ENCODE measurements at places on chromosomes 16 and 17. TPM values are rescaled to one million over a fixed set of nuclear protein-coding genes. Genes with fewer than 3 reads are reported as not detected.

Gene CLDN7
- 3.1 TPM for total RNA-seq

GRCh38 chr17:79374087-79374689, 236.7 kb downstream of the RBFOX3 start:
- no peak for DNase-seq

DNA sequence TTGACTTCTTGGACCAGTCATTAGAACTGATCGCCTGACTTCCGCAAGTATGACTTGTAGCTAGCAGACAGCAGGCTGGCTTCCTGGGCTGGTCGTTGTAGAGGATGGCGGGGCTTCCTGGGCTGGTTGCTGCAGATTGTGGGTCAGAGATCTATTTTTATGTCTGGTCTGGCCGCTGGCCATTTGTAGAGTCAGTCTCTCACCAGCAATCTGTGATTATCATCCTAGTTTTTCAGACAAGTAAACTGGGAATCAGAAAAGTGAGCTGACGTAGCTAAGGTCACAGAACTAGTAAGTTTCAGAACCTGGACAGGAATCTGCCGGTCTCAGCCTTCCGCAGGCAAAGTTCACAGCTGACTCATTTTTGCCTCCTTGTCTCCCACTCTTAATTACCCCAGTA, 19.1 kb downstream of the GPR142 start:
- no peak for DNase-seq

DNA sequence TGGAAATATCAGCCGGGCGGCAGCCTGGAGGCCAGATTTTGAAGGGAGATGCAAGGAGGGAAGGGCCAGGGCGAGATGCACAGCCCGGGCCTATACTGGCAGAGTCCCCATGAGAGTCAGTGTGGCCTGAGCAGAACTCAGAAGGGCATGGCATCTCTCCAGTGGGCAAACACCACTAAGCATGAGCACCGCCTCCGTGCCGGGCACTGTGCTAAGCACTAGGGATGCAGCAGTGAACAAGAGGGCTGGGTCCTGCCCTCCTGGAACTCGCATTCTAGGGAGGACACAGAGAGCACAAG, 33.5 kb downstream of the TK2 start:
- no peak for DNase-seq

- DNase-seq = no peak
Observed at GRCh38 chr17:43405861-43406260, 7.1 kb downstream of the ARL4D start.

Gene CDH3
- total RNA-seq = 24.3 TPM

- DNase-seq = no peak
Observed at GRCh38 chr16:4814046-4814445, 11.6 kb upstream of the ROGDI start.

GRCh38 chr17:32943647-32944191, 15.8 kb downstream of the TMEM98 start:
- DNase-seq = no peak
